ENCODE measurements at places on chromosomes 7 and 10.

DNA sequence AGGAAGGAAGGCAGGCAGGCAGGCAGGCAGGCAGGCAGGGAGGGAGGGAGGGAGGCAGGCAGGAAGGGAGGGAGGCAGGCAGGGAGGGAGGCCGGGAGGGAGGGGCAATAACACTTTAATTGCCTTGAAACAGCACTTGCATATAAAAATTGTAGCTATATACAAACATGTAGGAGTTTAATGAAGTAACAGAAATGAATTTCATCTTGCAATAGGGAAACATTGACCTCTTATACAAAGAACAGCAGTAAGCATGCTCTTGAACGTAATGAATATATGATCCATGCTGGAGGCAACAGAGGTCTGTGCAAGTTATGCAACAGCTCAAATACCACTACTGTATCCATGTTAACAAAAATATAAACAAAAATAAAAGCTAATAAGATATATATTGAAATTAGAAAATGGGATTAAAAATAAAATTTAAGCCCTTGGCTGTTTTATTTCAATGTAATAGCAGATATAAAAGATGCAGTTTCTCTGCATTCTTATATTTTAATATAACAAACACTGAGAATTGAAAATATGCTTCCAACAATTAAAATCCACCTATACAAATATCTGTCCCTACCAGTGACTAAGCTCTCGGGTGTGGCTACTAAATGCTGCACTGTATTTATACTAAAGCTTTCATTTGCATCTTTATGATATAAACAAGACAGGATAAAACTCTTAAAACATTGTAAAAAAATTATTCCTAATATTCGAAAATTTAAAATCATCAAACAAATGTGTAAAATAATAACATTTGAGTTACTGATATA lies 50.3 kb downstream of the CACNA2D1 start:
- DNase-seq: no peak

DNA sequence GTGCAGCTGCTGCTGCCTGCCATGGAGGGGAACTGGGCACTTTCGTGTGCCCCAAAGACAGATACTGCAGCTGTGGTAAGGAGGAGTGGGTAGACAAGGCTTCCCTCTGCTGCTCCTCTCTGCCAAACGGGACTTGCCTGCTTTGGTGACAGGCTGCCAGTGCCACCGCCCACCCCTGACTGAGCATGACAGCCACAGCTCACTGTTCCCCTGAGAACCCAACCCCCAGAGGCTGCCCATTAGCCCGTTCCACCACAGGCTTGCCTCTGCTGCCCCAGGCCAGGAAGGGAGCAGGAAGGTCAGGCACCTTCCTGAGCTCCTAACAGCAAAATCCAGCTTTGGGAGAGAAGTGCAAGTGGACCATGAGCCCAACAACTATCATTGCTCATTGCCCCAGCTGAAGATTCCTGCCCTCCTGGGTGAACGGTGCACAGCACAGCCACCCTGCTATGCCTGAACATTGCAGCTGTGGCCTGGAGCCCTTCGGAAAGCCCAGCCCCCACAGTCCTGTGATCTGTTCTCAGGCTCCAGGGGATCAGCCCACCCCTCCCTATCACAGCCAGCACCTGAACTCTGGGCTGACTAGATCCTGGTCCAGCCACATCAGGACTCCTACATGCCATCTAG lies 58.7 kb upstream of the ANTXRL start:
- DNase-seq: no peak

- DNase-seq: no peak
Observed at GRCh38 chr7:18224138-18224537, 196.5 kb upstream of the PRPS1L1 start.

DNA sequence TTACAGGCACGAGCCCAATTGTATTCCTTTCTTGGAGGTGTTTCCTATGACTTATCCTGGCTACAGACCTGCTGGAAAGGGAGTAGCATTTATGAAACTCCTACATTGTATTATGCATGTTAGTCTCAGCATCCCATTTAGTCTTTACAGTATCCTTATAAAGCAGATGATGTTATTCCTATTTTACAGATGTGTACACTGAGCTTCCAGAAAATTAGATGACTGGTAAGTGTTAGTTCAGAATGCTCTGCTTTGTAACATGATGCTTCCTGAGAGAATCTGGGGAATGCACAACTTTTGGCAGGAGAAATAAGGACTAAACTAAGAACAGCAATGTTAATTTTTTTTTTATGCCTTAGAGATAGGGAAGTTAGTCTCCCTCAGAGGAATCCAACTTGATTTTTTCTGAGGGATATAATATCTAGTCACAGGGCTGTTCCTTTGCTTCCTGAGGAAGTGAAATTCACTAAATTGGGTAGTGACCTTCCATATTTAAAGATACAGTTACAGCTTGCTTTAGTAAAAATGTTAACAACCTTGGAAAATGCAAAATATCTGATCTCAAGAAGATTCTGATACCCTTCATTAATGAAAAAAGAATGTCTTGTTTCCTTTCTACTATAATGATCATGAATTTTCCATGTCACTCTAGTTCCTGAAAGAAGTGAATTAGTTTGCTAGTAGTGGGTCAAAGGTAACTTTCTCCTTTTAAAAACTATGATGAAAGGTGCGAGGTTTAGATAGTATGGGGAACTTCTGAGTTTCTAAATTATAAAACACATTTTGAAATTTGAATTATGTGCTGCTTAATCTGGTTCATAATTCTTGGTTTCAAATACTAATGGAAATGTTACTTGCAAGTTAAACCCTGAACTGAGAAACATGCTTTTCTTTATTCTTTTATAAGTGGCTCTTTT lies 194.0 kb upstream of the PRPS1L1 start:
- no peak for DNase-seq

- no peak for DNase-seq
Observed at GRCh38 chr7:108669958-108670357, 100.3 kb downstream of the DNAJB9 start.

- DNase-seq: no peak
Observed at GRCh38 chr7:131087756-131088658, 239.7 kb upstream of the MKLN1 start.

DNA sequence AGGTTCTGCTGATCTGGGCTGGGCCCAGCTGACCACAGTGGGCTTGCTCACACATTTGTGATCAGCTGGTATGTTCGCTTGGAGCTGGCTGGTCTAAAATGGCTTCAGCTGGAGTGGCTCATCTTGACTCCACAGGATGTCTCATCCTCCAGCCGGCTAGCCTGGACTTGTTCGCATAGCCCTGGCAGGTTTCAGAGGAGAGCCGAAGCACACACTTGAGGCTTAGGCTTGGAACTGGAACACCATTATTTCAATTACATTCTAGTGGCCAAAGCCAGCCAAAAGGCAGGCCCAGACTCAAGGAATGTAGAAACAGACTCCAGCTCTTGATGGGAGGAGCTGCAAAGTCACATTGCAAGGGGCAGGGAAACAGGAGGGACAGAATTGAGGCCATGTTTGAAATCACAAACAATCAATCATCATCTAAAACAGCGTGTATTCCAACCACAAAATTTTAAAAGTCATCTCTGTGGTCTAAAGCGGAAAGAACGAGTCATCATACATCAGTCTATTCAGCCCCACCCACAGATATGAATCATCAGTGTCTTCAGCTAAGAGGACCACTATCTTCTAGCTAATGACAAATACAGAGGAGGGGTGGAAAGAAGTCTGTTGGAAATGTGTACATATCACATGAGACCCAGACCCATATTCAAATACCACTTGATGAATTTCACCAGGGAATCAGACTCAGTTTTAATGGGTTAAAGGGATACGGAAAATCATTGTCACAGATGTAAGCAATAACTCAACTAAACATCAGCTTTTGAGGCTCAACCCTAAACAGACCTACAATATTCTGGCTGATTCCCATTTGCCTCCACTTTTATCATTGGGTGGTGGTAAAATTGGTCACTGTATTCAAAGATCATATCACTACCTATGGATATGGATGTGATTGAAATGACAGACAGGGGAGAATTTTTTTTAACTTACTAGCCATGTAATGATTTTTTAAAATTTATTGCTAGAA lies 139.0 kb upstream of the MKLN1 start:
- no peak for DNase-seq

- no peak for DNase-seq
Observed at GRCh38 chr7:98362517-98362916, 38.4 kb downstream of the BAIAP2L1 start.

DNA sequence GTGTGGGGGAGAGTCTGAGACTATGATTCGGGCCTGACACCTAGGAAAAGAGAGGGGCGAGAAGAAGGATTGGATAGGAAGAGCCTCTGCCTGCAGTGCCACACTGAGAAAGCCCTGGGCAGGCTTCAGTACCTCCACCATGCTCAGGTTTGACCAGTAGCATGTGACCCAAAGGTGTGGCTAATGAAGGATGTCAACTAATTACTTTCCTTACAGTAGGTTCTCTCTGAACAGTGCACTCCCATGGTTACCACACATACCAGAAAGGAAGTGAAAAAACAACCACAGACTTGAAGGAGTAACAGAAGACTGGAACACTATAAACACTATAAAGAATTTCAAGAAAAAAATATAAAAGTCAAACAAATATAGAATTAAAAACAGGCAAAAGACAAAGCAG lies 46.2 kb downstream of the SEM1 start:
- DNase-seq: no peak

DNA sequence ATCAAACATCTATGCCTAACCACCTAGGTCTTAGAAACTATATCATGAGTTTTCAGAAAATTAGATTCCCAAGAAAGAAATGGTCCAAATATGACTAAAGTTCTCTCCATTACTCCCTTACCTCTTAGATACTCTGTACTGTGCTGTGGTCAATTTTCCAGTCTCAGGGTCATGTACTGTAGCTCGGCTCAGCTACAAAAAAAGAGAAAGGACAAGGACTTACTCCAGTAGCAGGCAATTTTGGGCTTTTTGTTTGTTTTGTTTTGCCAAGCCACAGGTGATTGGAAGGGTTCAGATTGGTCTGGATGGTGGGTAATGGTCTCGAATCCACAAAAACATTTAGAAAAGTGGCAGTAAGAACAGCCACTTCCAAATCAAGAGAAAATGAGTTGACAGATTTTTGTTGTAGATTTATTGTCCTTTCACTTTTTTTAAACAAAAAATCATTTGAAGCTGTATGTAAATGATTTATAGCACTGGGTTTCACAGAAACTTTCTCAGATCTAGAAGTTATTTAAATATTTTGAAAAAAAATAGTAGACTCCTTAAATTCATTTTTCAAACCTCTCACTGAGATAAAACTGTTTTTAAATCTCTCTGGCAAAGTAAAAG lies 52.8 kb downstream of the P4HA1 start:
- no peak for DNase-seq

- no peak for DNase-seq
Observed at GRCh38 chr7:2205036-2205780, 27.5 kb downstream of the MAD1L1 start.

GRCh38 chr7:138000081-138000701 lies 1.7 kb downstream of the CREB3L2 start:
- DNase-seq: peak; percentile 86

GRCh38 chr7:120794106-120794729 lies 63.7 kb downstream of the TSPAN12 start:
- no peak for DNase-seq

DNA sequence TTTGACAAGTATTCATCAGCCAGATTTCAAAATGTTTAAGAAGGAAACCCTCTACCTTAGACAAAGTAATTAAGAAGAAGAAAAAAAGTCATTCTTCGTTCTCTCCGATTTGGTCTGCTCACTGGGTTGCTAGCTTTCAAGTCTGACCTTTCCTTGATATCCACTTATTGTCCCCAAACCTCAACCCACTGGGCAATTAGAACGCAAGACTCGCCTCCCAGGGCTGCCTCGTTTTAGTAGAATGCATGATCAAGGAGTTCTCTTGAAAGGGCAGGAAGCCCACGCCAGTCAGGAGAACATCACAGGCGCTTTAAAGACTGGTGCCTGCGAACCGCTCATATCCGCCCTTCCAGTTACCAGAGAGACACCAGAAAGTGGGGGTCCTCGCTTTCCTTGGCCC lies 637.7 kb downstream of the PARD3 start:
- DNase-seq: no peak

DNA sequence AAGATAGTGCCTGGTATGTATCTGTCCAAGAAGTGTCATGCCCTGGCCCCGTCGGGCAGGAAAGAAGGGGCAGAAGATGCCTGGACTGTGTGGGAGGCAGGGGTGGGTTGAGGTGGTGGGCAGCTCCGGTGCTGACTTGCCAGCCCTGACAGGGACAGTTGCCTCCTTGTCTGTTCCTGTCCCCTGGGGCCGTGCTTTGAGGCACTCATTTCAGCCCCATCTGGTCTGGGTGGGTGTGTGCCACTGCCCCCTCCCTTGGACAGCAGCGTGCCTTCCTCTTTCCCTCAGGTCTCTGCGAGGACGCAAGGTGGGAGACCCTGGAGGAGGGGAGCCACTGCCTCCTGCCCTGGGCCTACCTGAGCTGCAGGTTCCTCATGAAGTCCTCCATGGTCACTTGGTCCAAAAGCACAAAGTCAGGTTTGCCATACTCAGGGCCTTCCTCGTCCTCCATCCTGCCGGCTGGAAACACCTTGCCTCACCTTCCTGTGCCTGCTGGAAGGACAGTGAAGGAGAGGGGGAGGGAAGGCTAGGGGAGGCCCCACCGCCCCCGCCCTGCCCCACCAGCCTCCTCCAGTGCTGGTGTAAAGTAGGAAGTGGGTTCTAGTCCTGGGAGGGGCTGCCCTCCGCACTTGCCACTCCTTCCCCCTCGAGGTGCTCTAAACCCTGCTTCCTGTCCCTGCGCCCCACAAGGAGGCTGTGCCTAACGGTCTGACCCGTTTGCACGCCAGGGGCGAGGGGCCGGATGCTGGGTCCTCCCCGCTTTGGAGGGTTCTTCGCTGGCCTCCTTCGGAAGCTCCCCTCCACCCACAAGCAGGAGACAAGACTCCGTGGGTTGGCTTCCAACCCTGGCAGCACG lies at the start of gene MYO1G:
MYO1G (minus strand) TSS at position 505 of the 856 bp plus-strand sequence; CDS start at position 451, 54 bp downstream.
- DNase-seq: no peak

DNA sequence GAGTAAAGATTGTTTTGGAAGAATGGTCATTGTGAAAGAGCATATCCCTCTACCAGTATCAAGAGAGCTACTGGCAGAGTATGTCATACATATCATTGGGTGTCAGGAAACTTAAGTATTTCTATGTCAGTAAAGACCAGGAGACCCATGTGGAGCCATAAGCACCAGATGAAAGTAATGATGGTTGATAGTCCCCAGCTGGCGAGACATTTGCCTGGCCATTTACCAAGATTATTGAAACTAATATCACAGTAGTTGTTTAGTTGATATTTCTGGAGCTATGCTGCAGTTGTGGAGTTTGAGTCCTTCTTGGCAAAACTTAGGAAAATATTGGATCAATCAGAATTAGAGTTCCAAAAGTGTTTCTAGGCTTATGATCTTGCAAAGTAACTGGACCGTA lies 114.8 kb downstream of the SNX10 start:
- no peak for DNase-seq

- DNase-seq: peak; percentile 12
Observed at GRCh38 chr10:47300429-47300931, 483 bp downstream of the GDF10 start.

GRCh38 chr10:98414932-98415730 lies at the start of gene PYROXD2:
Gene PYROXD2 (minus strand): TSS chr10:98415182. CDS start chr10:98415135, 47 bp downstream.
- DNase-seq: peak; percentile 91

DNA sequence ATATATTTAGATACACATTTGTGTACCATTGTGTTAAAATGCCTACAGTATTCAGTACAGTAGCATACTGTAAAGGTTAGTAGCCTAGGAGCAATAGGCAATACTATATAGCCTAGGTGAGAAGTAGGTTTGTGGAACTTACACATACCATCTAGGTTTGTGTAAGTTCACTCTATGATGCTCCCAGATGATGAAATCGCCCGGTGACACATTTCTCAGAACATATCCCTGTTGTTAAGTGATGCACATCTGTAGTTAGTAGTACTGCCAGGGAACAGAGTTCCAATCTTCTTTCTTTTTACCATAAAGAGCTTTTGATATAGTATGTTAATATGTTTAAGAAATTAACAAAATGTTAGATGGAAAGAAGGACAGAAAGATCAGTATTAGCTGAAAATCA lies 138.2 kb downstream of the SNX13 start:
- DNase-seq: no peak
